ENCODE measurements at places on chromosomes 5 and 9. TPM values are rescaled to one million over a fixed set of nuclear protein-coding genes. Genes with fewer than 3 reads are reported as not detected.

DNA sequence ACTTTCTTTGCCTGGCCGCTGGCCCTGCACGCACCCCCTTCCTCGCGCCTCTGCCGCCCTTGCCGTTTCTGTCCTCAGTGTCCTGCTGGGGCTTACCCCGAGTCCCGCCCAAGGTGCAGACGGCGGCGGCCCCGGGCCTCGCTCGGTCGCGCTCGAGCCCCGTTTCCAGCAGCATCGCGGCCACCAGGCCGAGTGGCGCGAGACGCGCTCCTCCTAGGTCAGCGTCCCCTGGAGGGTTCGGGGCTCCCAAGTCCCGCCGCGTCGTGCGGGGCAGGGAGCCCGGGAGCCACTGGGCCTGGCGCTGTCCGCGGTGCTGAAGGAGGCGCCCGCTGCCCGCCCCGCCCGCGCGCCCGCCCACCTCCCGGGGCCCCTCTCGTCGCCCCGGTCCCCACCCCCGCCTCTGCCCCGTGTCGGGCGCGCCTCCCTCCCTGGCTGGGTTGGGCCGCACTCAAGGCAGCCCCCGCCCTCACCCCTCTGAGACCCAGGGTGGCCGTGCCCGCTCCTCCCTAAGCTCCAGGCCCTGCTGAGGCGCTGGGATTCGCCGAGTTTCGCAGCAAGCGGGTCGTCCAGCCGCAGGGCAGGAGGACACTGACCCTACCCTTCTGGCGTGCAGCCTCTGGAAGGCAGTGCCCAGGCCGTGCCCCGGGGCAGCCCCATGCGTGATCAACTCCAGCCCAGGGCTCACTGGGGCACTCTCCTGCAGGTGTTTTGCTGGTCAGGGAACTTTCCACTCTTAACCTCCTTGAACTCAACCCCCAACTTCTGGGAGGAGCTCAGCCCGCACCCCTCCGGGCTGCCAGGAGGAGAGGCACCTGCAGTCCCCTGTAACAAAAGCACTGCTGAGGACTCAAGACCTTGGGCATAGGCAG lies at the start of gene LHX3:
Gene LHX3, minus strand, starts transcription at position 291 of the 869 bp plus-strand sequence. Its CDS starts 116 bp downstream, at position 175.
- no peak for DNase-seq

DNA sequence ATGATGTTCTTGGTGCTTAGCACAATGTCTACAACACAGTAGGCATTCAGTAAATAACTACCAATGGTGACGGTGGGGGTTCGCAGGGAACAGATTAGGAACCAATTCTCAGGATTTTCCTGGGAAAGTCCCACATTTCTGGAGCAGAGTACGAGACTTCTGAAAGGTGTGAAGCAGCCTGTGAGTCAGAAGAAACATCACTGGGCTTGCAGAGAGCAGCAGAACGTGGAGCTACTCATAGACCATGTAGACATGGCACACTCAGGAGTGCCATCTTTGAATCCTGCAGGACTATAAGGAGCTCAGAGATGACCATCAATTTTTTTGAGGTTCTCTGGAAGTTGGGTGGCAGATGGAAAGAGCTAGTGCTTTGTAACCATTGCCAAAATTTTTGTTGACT lies 106.6 kb upstream of the ANKRD55 start:
- DNase-seq, result no peak

- DNase-seq, result peak; percentile 58
These were observed 127.8 kb downstream of the KCNIP1 start for GRCh38 chr5:170631466-170632195.

GRCh38 chr5:113606298-113607134 lies 93.0 kb downstream of the YTHDC2 start:
- DNase-seq, result peak; percentile 64

- DNase-seq, result no peak
These were observed 1603.0 kb upstream of the C9orf72 start for GRCh38 chr9:29176231-29176630.

GRCh38 chr9:9112001-9112720 lies 1312.6 kb upstream of the DMAC1 start:
- DNase-seq, result no peak

DNA sequence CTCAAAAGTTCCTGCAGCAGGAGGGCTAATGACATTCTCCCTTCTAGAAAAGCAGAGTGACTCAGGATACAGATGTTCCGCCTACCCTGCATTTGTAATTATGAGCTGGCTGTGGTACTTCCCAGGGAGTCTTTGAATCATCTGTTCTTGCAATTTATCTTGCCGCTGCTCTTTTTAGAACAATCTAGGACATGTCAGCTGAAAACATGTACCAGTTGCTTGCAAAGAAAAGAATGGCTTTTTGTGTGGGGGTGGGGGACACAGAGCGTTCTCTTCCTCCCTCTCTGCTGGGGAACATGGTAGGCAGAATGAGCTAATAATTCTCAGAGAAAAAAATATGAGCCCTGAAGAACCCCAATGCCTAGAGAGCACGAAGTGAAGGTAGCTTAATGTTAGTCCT lies 51.7 kb upstream of the TUT7 start:
- no peak for DNase-seq

DNA sequence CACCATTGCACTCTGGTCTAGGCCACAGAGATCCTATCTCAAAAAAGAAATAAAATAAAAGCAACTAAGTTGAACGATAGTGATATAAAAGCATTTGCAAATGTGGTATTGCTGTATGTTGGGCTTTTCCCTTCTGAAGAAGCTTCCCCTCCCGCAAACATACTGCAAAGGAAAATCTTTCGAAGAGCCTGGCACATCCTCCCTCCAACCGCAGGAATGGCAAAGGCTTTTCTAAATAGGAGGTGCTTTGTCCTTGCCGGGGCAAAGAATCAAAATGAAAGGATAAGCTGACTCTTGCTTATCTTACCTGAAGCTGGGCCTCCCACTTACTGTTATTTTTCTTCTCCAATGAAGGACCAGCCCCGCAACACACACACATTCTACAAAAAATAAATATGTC lies 45.8 kb downstream of the SERINC5 start:
- no peak for DNase-seq

- no peak for DNase-seq
These were observed 11.2 kb upstream of the PCDH1 start for GRCh38 chr5:141889282-141889871.

DNA sequence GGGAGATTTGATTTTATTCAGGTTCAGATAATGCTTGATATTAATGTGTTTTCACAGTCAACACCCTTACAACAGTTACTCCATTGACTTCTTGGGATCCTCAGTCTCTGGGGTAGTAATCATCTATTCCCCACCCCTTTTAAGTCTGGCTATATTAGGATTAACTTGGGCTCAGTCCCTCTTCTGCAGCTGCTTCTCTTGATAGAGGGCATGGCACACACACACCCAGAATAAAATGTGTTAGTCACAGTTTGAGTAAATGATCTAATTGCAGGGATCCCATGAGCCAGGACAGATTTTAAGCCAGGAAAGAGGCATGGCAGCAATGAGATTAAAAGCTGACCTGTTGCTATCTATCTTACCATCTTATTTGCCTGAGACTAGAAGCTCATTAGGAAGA lies 53.7 kb upstream of the VLDLR start:
- DNase-seq, result no peak

- no peak for DNase-seq
These were observed 794.9 kb upstream of the ARRDC3 start for GRCh38 chr5:92177926-92178487.

DNA sequence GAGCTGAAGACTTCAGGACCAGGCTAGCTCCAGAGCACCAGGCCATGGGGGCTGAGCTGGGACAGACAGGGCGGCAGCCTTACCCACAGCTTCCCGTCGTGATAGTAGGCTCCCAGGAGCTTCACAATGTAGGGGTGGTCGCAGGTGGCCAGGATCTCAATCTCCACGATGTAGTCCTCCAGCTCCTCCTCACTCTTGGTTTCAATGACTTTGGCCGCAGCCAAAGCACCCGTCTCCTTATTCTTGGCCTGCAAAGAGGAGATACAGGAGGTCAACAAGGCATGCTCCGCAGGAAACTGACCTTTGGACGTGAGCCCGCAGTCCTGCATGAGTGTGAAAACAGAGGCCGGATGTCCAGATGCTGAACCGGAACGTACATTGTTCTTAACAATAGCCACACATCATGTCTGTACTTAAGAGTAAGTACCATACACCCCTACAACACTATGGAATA lies 31.5 kb downstream of the STK10 start:
- DNase-seq, result no peak

GRCh38 chr9:94824913-94825610 lies 98.6 kb downstream of the AOPEP start:
- DNase-seq, result no peak

DNA sequence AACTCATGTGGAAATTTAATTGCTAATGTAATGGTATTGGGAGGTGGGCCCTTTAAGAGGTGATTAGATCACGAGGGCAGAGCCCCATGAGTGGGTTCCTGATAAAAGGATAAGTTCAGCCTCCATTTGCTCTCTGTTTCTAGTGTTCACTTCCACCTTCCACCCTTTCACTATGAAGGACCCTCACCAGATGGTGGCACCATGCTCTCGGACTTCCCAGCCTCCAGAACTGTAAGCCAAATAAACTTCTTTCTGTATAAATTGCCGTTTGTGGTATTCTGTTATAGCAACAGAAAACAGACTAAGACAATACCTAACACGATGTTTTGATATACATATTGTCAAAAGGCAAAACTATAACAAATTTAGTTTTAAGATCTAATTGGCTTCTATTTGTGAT lies 166.2 kb downstream of the DEPDC1B start:
- no peak for DNase-seq

DNA sequence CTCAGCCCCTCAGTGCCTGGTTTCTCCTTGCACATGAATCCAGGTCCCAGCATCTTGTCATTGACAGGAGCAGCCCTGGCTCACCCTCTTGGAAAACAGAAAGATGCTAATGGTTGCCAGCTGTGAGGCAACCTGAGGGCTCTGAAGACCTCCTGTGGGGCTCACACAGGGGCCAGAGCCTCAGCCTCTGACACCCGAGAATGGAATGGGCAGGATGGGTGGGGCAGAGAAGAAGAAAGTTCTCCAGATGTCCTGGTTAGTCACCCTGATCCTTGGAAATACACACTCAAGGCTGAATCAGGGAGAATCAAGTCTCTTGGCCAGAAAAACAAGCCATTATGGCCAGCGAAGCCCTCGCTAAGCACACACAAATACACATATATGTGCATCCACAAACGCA lies 32.3 kb upstream of the SPATA31E1 start:
- DNase-seq, result no peak

DNA sequence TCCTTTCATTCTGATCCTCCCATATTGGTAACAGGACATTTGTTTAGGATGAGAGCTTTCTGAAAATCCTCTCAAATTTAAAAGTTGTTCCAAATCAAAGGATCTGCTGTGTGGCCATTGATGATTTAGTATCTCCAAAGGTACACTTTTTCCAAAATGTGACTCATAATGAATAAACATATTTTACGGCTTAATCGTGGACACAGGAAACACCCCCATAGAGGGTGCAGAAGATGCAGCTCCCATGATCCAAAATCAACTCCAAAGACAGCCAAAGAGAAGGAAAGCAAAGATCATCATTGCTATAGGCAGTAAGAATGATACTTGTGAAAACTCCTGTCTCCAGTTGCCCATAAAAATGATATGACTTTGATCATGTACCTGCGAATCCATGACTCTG lies 239.7 kb downstream of the PIK3R1 start:
- DNase-seq, result no peak

- DNase-seq, result peak; percentile 62
These were observed 64.3 kb downstream of the GOLM1 start for GRCh38 chr9:86034863-86035734.

DNA sequence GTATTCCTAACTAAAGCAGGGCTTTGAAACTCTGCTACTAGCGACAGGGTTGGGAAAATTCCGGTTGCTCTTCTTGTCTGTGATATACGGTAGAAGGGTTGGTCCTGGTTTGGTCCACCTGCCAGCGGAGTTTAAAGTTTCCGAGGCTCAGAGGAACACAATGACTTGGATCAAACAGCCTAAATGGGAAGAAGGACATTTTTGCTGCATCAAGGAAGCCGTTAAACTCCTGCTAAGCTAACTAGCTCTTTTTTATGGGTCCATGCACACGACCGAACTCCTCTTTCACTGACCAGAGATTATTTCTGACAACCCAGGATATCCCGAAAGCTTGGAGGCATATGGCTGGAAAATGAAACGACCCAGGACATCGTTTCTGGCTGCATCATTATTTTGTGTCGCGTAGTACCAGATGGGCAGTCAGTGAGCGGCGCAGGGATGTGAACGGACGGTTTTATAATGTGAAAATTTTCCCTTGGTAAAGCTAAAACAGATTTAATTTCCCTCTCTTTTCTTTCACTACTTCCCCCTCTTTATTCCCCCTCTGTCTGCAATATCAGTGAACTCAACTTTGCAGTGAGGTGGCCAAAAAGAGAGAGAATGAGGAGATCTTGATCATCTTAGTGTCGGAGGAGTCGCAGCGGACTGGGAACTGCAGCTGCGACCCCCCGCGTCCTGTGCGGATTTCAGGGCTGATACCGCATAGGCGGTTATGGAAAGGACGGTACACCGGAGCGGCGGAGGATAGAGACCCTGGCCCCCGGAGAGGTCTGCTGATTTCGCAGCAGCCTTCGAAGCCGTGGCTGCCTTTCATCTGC lies at the start of gene LURAP1L:
Gene LURAP1L, plus strand, starts transcription at position 160 of the 818 bp plus-strand sequence. CDS start 696 bp downstream, outside the sequence.
- DNase-seq, result peak; percentile 22

- DNase-seq, result no peak
These were observed 173.9 kb downstream of the WDR70 start for GRCh38 chr5:37552770-37553719.

DNA sequence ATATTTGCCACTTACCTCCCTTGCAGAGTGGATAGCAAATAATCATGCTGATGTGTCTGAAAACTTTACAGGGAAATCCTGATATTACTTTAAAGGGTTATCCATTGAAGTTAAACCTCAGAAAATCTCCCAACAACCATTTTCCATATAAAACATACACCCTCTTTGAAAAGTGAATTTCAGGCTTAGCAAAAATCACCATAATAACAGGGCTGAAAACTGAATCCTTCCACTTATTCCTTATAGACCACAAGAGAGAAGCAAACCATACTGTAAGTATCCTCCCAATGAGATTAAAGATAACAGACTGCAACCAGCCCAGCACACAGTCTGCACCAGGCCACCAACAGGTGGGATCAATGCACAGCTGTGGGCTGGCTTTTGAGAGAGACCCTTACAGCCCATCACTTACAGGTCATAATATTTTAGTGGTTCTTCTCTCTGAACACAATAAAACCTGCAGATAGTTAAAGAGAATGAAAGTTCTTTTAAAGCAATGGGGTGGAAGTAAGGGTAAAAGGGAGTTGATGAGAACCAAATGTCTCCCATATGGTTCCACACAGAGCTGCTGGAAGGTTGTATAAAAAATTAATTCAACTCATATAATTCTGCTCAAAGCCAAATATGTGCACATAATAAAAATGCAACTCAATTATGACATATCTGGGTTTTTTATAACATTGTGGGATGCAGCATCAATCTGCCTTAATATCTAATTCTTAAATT lies 376.2 kb upstream of the GRAMD2B start:
- DNase-seq, result no peak

- DNase-seq, result no peak
These were observed 1017.8 kb upstream of the CDH10 start for GRCh38 chr5:25662610-25663009.

- peak; percentile 29 for DNase-seq
These were observed 11.5 kb downstream of the PDLIM4 start for GRCh38 chr5:132268769-132269551.

Gene SLCO6A1
- total RNA-seq, result not detected

Gene BARX1
- total RNA-seq, result not detected

Gene LCN2
- not detected for total RNA-seq

Gene LHX6
- total RNA-seq, result 7.6 TPM

Gene OSMR
- not detected for total RNA-seq

Gene LURAP1L
- total RNA-seq, result not detected

All from Caco-2 (cell line).